Jurkat, Clone E6-1 (cell line): ENCODE measurements at places on chromosomes 11 and 22.

DNA sequence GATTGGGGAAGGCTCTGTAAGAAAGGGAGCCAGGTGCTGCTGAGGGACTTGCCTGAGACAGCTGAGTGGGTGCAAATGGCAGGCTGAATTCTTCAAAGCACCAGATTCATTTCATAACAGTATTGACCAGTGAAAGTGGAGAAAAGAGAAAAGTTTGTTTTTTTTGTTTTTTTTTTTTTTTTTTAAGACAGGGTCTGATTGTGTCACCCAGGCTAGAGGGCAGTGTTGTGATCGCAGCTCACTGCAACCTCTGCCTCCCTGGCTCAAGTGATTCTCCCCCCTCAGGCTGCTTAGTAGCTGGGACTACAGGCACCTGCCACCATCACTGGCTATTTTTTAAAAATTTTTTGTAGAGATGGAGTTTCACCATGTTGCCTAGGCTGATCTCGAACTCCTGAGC lies 494.0 kb downstream of the MIAT start:
- no peak for DNase-seq

- DNase-seq = no peak
Measured at GRCh38 chr11:128483211-128483788, 104.1 kb downstream of the ETS1 start.

- no peak for DNase-seq
Measured at GRCh38 chr11:19216709-19217374, 15.1 kb upstream of the CSRP3 start.

- no peak for DNase-seq
Measured at GRCh38 chr22:29450222-29450621, 11.8 kb downstream of the RFPL1 start.

DNA sequence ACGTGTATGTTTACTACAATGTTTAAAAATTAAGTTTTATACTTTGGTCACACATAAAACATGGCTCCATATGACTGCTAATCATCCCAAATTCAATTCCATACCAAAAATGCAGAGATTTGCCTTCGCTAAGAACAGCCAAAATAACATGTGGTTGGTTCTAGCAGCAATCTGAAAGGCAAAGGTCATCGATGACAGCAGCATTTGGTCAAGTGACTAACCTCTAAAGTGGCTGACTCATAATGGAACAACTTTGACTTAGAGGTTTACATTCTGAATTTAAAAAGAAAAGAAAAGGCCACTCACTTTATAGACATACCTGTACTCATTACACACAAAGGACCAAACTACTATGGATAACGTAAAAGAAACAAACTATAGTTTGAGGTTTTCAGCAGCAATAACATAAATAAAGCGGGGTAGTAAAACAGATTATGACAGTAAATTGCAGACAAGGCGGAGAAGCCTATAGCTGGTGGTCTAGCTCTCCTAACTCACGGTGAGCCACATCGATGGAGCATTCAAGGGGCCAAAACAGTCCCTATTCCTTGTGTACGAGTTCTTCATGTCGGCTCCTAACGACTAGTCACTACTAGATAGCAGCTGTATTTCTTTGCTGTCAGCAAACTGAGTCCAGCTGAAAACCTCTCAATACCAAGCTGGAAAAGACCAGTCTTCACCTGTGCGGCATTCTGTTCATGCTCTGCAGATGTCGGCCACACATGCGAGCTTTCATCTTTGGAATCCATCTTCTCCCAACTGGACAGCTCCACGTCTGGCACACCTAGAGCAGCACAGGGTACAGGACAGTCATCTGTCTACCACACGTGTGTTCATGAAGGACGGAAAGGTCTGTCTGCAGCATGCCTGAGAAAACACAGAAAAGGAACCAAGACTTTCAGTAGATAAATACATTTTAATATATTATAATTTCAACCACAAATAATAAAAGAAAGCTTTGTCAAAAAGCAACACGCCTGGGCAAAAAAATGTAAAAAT lies 42.1 kb downstream of the PRDM10 start:
- DNase-seq = no peak

- DNase-seq = no peak
Measured at GRCh38 chr11:114377612-114378267, 22.6 kb downstream of the C11orf71 start.
